Activated B cell treated with CpG ODN at 0.5 μM for 24 hours (primary cell): ENCODE measurements at places on chromosomes 2 and 18.

DNA sequence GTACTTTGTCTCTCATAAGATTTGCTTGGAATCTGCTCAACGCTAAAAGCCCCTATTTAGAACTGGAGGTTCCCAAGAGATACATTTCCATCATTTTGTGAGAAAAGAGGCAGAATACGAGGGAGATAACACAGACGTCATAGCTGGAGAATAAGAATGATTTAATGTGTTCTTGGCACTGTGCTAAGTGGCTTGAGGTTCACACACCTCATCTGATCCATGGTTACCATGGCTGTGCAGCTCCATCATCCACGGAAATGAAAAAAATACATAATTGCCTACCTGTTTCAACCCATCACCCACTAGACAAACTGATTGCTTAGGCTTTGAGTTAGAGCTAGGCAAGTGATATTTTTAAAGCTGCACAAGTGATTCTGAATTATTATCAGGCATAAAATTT, 227.6 kb downstream of the SLC8A1 start:
- no peak for DNase-seq

GRCh38 chr2:39606585-39606984, 59.1 kb upstream of the TMEM178A start:
- DNase-seq = no peak

- DNase-seq = no peak
These were observed 151.7 kb downstream of the ANKRD44 start for GRCh38 chr2:197158591-197159550.

DNA sequence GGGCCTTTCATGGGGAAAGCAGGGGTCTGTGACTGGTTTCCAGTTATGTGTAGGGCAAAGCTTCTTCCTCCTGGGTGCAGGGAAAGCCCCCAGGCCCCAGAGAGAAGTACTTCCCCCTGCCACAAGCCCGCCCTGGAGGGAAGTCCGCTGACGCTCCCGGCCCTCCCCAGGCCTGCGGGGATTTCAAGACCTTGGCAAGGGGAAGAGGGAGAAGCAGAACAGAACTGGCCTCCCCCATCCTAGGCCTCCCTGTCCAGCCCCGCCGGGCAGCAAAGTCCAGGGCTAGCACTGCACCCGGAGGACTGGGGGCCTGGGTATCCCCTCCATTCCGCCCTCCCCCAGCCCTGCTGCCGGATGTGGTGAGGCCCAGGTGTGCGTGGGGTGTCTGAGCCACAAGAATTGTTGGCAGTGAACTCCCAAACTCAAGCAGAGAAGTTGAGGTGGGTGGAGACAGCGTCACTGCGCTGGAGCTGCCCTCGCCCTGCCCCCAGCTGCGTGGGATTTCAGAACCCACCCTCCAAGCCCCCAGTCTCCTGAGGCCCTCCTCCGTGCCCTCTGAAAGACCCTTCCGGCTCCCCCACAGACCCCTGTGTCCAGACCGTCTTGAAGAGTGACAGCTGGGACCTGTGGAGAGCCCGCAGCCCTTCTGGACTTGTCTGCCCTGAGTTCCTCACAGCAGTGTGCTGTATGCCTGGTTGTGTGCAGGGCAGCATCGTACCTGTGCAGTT, 1.1 kb upstream of the DUSP2 start:
- DNase-seq = peak; percentile 84

DNA sequence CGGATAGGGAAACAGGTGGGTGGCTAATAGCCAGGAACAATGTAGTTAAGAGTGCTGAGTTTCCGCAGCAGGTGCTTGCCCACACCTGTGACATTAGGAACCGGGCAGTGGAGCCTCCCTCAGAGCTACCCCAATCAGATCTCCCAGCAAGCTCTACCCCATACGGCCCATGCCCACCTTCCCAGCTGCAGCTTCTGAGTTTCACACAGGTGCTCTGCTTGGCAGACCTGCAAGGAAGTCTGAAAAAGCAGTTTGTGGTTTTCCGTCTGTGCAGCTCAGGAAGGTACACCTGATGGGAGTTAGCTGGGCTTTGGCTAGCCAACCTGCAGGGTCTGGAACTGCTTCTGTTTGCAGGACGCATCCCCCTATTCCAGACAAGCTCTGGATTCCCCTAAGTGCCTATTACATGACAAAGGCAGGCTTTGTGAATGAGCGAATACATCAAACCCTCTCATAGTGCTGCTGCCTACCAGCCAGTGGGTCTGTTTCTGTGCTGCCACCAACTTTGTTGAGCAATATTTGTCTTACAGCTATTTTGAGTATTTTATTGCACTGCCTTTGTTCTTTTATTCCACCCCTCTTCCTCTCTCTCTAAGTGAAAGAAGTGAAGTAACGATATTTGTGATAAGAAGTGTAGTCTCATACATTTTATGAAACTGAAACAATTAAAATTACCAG, 24.7 kb upstream of the CEP68 start:
- no peak for DNase-seq

DNA sequence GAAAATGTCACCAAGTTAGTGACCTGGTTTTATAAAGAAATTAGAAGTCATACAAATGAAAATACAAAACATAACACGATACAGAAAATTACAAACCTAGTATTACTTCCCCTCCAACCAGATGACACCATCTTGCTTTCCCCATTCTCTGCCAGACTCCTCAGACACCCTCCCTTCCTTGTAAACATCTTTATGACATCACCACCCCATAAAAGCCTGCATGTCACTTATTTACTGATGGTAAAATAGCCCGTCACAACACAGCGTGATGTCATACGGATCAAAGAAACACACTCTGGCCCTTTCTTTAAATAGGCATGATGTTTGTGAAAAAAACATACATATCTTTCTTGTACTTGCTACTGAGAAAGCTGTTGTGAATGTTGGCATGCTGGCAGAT, 254.8 kb upstream of the SOX11 start:
- DNase-seq = no peak

DNA sequence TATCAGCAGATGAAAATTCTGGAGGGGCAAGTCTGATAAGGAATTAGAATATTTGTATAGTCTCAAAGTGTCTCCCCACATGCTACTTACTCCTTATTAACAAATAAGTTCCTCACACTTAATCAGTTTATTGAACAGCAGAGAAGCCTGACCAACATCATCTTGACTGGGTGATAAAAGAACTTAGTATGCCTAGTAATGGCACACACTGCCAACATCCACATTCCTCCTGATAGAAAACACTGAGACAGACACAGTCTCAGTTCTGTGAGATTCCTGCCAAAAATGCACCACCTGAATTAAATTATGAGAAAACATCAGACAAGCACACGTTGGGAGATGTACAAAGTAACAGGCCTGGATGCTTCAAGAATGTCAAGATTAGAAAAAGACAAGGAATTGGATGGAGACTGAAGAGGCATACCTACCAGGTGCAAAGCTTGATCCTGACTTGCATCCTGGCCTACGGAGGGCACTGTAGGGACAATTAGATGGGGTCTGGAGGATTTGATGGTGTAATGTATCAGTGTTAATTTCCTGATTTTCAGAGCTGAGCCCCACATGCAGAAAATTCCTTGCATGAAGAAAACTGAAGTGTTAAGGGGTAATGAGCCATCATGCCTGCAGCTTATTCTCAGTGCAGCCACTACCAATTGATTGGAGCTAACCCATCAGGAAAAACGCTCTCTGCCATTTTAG, 200.4 kb upstream of the SH3BP4 start:
- DNase-seq = no peak

- DNase-seq = no peak
These were observed 31.6 kb downstream of the SUCLG1 start for GRCh38 chr2:84427235-84428138.

GRCh38 chr18:48705043-48705442, 166.2 kb downstream of the CTIF start:
- no peak for DNase-seq

DNA sequence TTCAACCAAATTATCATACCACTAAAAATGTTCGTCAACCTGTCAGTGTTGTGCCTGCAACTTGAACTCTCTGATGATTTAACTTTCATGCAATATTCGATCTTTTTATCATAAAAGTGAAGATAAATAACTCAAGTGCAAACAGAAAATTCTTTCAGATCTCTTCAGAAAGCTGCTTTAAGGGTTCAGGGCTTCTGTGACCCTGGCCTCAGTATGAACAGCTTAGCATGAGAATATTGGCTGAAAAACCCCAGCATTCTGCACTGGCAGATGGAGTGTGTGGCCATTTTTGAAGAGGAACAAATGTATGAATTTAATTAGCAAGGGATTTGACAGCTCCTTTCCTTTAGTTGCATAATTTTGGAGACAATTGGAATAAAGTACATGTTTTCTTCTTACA, 851.4 kb upstream of the SOX11 start:
- DNase-seq = no peak

DNA sequence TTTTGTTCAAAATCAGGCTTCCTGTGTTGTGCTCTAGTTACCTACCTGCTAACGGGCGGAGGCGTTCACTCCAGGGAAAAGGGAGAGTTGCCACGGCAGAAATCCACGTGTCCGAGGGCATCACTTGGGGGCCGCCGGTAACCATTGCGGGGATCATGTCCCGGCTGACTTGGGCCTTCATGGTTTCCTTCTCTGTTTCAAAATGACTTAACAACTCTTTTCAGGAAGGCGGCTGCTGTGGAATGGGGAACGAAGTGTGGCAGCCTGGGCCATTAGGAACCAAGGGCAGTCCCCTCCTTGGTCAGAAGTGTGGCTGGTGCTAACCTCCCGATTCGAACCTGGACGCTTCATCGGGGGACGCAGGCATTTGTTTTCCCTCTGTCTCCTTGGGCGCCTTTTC, 56.8 kb downstream of the INPP5D start:
- DNase-seq = no peak

GRCh38 chr18:10789180-10789579, 263.4 kb downstream of the NAPG start:
- no peak for DNase-seq

DNA sequence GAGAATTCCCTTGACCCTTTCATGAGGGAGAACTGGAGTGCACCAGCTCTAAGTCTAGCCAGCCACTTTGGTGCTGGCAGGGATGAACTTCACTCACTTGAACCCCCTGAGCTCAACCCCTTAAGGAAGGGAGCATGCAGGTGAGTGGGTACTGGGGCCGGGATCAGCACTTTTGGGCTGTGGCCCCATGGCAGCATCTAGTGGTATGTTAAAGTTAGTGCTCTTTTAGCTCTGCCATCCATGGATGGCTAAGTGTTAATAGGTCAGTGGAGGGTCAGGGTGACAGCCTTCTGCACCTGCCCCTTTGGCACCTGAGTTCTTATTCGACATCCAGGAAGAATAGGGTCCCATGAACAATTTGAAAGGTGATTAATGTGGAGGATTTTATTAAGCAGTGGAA, 689.0 kb upstream of the FSHR start:
- DNase-seq = no peak

DNA sequence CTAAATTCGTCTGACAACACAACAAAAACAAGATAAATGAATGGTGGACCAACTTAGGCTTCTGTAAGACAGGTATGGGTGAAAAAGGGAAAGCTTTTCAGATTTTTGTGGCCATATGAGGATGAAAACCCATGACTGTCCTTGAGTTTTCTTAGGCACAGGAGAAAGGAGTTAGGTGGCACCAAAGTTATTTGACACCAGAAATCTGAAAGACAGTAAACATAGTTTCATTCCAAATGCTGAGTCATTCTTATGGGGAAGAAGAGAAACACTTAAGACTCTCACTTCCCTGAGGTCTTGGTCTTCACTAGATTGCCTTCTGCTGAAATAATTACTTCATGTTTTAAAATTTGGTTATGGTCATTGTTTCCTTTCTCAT, 5.2 kb upstream of the GPD2 start:
- no peak for DNase-seq

- DNase-seq = no peak
These were observed 46.3 kb upstream of the LTBP1 start for GRCh38 chr2:32900246-32900973.

DNA sequence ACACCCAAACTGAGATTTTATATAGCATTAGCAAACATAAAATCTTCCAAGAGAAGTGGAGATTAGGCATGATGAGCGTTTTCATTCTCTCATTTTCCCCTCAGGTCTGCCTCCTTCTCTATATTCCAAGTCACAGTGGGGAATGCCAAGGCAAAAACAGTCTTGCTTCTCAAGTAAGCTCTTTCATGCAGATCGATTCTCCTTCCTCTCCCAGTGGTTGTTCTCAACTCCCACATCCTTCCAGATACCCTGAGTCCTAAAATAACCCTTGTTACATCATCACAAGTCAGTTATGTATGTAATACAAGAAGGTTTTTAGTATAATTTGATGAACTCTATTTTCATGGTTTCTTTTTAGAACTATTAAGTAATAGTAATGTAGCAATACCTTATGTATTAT, 150.6 kb downstream of the TXNL1 start:
- no peak for DNase-seq

GRCh38 chr18:34647251-34647650, 62.8 kb upstream of the DTNA start:
- DNase-seq = no peak

GRCh38 chr18:3514312-3515216, 64.6 kb downstream of the TGIF1 start:
- no peak for DNase-seq

- no peak for DNase-seq
These were observed 38.0 kb downstream of the ADNP2 start for GRCh38 chr18:80147037-80147417.

GRCh38 chr2:164782323-164782722, 59.3 kb downstream of the COBLL1 start:
- no peak for DNase-seq

DNA sequence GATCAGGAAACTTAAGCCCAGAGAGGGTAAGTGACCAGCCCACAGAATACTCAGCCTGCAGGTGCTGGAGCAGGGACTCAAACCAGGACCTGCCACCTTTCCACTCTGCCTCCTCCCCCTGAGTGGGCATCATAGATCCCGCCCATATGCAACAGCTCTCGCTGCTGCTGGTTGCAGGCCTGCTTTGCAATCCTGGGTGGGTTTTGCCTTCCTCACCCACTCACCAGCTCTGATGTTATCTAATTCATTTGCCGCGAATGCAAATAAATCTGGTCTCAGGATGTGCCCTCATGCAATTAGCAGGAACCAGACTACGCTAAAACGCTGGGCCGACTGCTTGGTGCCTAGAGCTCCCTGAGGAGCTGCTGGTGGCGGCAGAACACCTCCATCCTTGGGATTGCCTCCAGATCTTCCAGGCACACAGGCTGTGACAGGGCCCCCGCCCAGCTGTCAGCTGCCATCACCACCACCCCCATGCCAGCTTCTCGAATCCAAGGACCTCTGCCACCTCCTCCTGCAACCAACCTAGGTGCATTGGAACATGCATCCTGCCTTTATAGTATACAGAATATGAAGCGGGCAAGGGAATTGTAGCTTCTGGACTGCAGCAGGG, 28.8 kb downstream of the CNGA3 start:
- no peak for DNase-seq

GRCh38 chr2:136787970-136788369, 22.6 kb downstream of the THSD7B start:
- DNase-seq = no peak

DNA sequence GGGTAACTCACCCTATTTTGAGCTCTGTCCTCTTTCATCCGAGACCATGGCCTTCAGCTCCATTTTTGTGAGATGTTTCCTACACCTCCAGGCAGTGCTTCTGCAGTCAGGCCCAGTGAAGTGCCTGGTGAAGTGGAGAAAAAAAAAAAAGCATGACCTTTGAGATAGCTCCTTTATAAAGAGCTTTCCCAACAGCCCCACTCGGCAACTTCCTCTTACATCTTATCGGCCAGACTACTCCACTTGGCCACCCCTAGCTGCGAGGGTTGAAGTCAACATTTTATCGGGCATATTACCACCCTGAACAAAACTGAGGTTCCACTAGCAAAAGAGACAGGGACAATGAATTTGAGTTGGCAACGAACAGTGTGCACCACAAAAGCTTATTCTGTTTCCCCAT, 124.8 kb upstream of the RNF152 start:
- DNase-seq = no peak

GRCh38 chr2:98604547-98604946, 3.8 kb downstream of the COA5 start:
- no peak for DNase-seq

GRCh38 chr2:89851583-89851905, 1160.1 kb downstream of the RPIA start:
- no peak for DNase-seq
